ENCODE measurements at places on chromosomes 7 and 10.

GRCh38 chr10:68233046-68233445 is 1.1 kb upstream of the ATOH7 start:
- no peak for DNase-seq

GRCh38 chr10:48519481-48520183 is 85.2 kb downstream of the ARHGAP22 start:
- DNase-seq = no peak

GRCh38 chr10:51001587-51001986 is 72.7 kb upstream of the PRKG1 start:
- DNase-seq = peak; percentile 59

DNA sequence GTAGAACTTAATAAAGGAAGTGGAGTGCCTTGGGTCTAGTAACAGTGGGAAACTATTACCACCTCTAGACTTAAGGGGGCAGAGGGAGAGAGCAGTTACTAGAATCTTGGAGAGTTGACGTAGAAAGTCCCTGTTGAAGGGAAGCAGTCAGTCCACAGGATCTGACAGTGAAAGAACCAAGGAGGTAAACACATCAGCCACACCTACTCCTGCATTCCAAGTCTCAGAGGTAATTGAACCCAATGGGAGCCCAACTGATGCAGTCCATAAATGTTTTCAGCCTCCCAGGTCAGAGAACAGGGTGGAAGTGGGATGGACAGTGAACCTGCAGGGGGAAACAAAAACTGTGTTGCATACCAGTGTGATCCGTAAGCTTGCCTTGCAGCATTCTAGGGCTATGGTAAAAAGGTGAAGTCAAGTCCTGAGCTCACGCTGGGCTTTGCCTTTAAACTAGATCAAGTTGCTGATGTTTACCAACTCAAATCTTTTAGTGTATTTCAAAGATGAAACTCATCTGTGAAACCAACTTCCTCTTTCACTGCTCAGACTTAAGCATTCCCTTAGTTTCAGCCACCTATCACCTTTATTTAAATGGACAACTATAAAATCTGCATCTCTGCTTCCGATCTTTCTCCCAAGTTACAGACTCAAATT is 57.2 kb downstream of the SLC16A12 start:
- no peak for DNase-seq

GRCh38 chr7:75979759-75980429 is 14.5 kb downstream of the TMEM120A start:
- no peak for DNase-seq

Measured in hematopoietic multipotent progenitor cell treated with erythropoietin and hydrocortisone succinate and interleukin-3 and kit ligand, for 6 days (in vitro differentiated cells).